ENCODE measurements at places on chromosomes 13 and 19.

GRCh38 chr19:35419046-35419445, 29.0 kb upstream of the FFAR2 start:
- DNase-seq: no peak

GRCh38 chr13:30576528-30576927, 41.2 kb upstream of the USPL1 start:
- peak; percentile 5 for DNase-seq

DNA sequence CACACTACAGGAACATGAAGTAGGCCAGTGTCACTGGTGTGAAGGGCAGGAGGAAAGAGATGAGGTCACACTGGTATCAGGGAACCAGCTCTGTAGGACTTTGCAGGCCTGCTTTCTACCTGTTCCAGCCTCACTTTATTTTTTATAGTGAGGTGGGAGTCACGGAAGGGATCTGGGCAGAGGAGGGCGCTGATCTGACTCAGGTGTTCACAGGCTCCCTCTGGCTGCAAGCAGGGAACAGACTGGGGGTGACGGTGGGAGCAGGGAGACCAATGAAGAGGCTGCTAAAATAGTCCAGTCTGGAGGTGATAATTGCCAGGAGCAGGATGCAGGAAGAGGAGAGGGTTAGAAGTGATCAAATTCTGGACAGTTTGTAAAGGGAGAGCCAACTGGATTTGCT, 2.8 kb downstream of the THAP8 start:
- DNase-seq: no peak

- no peak for DNase-seq
Measured at GRCh38 chr13:50366488-50367174, 351.4 kb downstream of the KCNRG start.

- DNase-seq: no peak
Measured at GRCh38 chr19:33559996-33560395, 38.4 kb upstream of the PEPD start.

Measured in stimulated activated CD8-positive, alpha-beta memory T cell treated with anti-CD3 and anti-CD28 coated beads, Interleukin-7, amount 100 ng/mL, for 1 hour (primary cell).